ENCODE measurements at places on chromosomes 6 and 20.

DNA sequence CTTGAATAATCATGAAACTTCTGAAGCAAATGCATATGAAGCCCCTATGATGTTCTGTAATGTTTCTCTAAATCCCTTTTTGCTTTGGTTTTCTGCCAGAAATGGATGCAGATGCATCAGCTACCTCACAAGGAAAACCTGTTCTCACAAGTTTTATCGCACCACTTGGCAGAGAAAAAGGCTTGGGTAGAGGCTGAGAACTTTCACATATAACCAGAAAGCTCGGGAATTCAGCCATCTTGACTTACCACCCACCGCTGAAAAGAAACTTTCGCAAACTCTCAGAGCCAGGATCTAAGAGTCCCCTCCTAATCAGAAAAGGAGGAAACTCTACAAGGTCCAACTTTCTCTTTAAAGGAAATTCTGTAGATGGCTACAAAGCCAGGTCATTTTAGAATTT is 36.2 kb upstream of the ADTRP start:
- no peak for DNase-seq

GRCh38 chr6:116456927-116457326 is 4.2 kb upstream of the CALHM6 start:
- DNase-seq: no peak

DNA sequence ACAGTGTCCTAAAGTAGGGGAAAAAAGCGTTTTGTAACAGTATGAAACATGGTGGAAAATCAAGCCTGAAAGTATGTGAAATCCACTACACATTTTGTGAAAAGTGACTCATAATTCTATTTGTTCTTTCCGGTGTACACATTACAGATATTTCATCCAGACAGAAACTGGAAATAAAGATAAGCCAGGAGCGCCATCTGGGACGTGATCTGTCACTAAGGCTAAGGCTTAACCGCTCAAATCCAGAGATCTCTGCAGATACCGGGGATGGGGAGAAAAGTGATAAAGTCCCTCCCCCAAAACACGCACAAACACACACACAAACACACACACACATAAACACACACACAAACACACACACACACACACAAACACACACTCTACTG is 26.6 kb upstream of the SRSF6 start:
- DNase-seq: no peak

GRCh38 chr6:56528412-56528841 is 114.3 kb downstream of the DST start:
- no peak for DNase-seq

DNA sequence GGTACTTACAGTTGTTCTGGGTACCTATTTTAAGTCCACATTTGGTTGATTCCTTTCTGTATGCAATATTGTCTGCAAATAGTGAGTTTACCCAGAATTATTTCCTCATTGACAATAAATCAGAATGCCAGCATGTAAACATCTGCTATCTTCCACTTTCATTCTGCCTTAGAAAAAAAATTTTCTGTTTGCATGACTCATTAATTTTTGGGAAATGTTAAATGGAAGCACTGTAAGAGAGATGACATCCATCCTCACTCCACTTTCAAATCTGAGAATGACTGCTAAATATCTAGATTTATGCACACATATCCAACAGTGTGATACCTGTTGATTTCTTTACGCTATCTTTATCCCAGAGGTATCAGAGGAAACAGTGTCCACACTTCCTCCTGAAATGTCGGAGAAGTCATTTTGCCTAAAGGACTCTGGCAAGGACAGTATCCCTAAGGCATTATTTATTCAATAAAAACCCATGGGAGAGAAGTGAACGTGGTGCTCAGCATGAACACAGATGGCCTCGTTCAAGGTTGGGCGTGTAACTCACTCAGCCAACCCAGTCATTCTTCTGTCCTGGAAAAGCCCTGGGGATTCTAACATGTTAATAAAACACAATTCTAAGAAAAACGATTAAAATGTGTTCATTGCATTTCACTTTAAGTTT is 780.9 kb downstream of the QKI start:
- DNase-seq: no peak

DNA sequence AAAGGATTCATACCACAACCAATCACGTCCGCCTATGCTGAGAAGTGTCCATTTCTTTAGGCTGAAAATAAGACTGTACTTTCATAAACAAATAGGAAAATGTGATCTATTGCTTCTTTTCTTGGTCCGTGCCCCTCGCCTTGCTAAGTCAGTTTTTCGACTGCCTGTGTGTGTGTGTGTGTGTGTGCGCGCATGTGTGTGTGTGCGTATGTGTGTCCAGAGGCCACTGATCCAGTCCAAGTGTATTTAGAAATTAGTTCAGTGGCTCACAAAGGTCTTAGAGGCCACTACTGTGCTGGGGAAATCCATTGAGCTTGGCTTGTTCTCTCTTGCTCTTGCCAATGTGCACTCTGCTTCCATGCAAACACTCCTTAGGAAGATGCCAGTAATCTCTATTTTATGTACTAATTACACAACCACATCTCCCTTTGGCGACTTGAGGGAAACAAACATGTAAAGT is 50.5 kb downstream of the SLC22A23 start:
- no peak for DNase-seq

DNA sequence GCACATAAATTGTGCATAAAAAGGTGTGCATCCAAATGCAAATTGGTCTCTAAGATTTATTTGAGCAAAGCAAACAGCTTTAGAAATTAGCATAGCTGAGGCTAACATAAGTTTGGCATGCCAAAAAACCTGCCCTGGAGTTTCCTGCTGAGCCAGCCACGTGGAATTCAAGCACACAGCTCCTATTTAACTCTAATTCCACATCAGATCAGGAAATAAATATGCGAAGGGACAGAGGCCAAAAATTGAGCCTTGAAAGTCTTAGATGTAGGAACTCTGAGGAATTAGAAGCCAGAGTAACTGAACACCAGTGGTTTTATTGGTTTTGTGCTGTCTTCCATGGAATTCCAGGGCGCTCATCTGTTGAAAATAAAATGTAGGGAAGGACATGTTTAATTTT is 19.6 kb downstream of the SOBP start:
- peak; percentile 64 for DNase-seq

DNA sequence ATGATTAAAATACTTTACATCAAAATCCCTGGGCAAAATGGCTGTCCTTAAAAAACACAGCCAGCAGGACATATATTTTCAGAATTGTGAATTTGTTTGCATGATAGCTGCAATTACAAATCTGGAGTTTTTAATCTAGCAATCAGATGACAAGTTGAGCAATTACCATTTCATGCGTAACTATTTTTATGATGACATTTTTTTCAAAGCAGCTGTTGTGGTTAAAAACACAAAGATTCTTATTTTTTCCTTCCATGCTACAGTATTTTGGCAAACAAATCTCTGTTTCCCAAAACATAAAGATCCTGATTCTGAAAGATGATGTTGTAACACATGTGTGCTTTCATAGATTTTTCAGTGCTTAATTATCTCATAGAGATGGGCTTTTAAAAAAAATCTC is 90.2 kb downstream of the PHACTR1 start:
- no peak for DNase-seq

DNA sequence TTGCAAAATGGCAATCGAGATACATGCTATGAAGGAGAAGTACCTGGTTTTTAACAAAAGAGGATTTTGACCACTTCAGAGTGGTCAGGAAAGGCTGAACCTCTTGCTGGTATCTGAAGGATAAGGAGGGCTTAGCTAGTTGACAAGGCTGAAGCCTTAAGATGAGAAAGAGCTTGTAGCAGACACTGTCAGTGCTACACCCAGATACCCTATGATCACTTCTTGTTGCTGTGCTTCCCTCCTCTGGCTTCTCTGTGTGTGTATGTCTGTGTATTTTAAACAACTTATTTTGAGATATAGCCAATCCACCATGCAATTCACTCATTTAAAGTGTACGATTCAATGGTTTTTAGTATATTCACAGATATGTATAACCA is 38.9 kb upstream of the TGM2 start:
- no peak for DNase-seq

DNA sequence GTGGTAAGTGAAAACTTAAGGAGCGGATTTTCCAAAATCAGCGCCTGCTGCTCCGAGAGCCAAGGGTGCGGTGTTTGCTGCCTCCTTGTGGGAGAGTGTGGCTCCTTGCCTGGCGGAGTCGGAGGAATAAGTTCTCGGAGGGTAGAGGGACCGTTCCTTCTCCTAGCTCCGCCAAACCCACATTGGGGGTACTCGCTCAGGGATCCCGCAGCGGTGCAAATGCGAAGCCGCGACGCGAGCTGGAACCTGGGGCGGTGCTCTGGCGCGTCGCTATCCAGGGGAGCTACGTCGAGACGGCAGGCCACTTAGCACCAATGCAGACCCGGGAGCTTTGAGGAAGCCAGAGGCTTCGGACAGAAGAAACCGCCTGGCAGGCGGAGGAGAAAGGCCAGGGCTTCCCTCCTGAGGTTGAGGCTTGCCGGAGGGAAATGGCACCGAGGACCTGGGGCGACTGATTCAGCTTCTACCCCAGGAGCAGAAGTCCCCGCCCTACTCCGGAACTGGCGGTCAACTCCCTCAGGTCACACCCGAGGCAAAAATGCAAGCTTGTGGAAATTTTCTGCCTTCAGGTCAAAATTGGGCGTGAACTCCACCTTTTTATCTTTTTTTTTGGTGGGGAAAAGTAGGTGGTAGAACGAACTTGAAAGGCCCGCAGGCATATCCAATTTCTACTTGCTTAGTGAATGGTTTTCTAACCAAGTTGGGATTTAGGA is 5.7 kb upstream of the DDX43 start:
- DNase-seq: peak; percentile 67

GRCh38 chr6:118677193-118677592 is 25.8 kb upstream of the CEP85L start:
- no peak for DNase-seq

- DNase-seq: no peak
These were observed 50.1 kb downstream of the NFATC2 start for GRCh38 chr20:51492167-51493092.

DNA sequence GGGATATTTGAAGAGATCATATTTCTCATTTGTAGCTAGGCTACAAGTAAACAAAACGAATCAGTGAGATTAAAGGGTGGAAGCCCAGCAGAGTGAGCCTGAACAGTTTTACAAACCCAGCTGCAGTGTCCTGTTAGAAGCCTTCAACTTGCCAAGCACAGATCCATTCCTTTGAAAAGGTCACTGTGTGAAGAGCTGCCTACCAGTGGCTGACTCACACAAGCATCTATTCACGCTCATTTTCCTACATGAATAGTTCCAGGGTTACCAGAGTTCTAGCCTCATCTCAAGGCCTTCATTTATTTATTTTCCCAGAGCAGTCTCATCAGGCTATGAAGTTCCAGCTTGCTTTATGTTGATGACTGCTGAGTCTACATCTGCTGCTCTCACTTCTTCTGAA is 25.7 kb upstream of the MLIP start:
- DNase-seq: peak; percentile 89

DNA sequence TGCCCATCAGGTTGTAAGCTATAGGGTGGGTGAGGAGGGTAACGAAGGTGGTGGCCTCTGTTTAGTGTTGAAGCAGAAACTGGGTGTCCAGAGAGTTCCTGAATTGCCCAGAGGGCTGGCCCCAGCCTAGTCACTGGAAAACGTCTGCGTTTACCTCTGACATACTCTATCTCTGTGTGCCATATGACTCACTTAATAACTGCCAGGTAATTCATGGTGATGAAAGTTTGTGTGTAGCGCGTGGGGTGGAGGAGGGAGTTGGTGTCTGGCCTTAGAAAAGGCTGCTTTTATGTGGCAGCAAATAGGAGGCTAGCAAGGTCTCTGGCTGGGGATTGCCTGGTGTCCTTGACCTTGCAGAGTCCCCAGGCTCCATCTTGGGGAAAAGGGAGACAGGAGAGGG is 47.3 kb downstream of the SLC35D3 start:
- DNase-seq: no peak

DNA sequence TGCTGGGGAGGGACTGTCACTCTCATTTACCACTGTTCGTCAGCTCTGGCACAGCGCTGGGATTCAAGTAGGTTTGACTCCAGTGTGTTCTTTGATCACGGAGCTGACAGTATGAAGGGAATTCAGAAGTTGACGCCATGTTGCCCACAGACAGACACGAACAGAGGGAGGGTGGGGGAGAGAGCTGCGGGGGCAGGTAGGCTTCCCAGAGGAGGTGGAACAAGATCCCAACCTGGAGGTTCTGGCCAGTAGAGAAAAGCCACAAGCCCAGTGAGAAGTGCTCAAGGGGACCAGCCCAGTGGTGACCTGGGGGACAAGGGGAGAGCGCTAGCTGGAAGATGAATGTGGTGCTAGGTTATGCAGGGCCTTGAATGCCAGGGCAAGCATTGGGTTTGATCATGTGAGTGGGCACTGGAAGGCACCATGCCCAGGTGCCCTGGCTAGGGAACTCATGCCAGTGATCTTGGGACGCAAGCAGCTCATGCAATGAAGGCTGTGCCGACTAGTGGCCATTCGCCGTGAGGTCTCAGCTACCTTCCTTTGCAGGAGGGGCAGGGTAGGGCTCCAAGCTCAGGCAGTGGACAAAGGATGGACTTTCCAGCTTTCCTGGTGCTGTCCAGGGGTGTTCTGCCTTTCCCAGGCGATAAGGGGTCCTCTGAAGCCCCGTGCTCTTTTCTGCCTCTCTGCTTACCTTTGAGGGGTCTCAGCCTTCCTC is 50.4 kb upstream of the APCDD1L start:
- DNase-seq: no peak

GRCh38 chr6:155143029-155143577 is 120.7 kb upstream of the CLDN20 start:
- DNase-seq: peak; percentile 18

DNA sequence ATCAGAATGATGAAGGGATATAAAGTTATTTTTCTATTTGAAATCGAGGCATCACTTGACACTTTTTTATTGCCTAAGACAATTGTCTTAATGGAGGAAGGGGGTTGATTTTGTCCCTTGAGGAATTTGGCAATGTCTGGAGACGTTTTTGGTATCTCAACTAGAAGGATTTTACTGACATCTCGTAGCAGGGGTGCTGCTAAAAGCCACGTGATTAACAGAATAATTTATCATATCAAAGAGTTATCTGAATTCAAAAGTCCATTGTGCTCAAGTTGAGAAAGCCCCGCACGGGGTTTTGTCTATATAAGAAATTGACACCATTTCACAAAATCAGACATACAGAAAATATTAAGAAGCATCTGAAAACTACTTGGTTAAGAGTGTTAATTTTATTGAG is 1.5 kb upstream of the TAAR6 start:
- DNase-seq: no peak

GRCh38 chr20:52168116-52168515 is 23.5 kb downstream of the ZFP64 start:
- DNase-seq: no peak

GRCh38 chr6:45074439-45074838 is 253.7 kb upstream of the RUNX2 start:
- DNase-seq: no peak

DNA sequence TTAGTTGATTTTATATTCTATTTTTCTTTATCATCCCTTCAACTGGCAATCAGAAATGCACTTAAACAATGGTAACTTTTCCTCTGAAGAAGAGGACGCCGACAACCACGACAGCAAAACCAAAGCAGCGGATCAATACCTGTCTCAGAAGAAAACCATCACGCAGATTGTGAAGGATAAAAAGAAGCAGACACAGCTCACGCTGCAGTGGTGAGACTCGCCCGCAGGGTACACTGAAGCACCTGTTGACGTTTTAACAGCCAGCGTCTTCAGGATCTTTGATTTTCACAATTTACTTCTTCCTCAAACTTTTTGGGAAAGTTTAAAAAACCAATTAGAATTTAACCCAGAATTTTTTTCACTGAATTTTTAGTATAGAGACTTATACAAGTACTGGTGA is 701 bp downstream of the RFX6 start:
- DNase-seq: no peak

Measured in tongue (tissue), 3 donors.